Neural progenitor cell (in vitro differentiated cells): ENCODE measurements at places on chromosomes 12 and 14. TPM values are rescaled to one million over a fixed set of nuclear protein-coding genes. Genes with fewer than 3 reads are reported as not detected.

Gene PTPN6
- 4.4 and 6.0 TPM in 2 replicates for total RNA-seq

DNA sequence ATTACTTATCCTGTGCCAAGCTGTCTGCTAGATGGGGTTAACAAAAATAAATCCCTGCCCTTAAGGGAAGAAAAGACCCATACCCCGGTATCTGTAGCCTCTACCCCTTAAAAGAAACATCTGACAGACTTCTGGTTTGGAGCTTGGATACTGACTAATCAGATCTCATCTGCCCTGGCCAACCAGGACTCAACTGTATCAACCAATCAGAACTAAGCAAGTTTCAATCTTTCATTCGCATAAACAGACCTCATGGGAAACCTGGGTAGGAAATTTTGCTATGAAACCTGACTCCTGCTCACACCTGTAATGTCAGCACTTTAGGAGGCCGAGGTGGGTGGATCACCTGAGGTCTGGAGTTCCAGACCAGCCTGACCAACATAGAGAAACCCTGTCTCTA lies 26.4 kb upstream of the PRMT8 start:
- no peak for DNase-seq

Gene TTC9
- total RNA-seq, result 3.5 and 3.7 TPM in 2 replicates

DNA sequence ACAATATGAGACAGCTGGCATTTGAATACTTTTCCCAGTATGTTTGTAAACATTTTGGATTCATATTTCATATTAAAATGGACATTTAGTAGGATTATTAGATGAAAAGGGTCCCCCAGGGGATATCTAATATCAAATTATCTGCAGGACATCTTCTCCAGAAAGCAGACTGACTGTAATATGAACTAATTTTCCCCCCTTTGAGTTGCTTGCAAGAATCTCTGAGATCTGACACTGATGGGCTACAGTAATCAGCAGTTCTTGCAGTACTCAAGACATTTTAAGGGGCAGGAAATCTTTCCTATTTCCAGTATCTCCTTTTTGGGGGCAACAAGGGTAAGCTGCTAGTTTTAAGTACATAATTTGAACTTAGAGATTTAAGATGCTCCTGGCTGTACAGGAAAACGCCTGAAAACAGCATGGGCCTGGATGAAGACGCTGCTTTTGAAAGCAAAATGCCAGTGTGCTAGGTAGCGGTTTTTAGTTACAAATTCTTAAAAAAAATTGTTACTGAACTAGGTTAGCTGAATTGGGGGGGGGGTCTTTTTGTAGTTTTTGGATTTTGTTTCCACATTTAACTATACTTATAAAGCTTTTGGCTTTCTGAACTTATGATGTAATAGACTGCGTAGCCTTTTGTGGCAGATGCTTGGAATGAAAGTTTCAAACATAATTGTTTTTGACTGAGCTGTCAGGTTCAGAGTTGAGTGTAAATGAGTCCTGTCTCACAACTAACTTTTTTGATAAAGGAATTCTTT lies 2.2 kb downstream of the FRMD6 start:
- DNase-seq, result no peak

- no peak for DNase-seq
Observed at GRCh38 chr14:92507174-92507768, 6.3 kb upstream of the RIN3 start.

Gene PLEKHD1
- not detected in 2 replicates for total RNA-seq

- no peak for DNase-seq
Observed at GRCh38 chr12:69822201-69822860, 2.7 kb upstream of the MYRFL start.

GRCh38 chr14:23866269-23866668 lies 87.3 kb upstream of the DHRS4 start:
- no peak for DNase-seq

Gene SLCO1B1
- not detected in 2 replicates for total RNA-seq

DNA sequence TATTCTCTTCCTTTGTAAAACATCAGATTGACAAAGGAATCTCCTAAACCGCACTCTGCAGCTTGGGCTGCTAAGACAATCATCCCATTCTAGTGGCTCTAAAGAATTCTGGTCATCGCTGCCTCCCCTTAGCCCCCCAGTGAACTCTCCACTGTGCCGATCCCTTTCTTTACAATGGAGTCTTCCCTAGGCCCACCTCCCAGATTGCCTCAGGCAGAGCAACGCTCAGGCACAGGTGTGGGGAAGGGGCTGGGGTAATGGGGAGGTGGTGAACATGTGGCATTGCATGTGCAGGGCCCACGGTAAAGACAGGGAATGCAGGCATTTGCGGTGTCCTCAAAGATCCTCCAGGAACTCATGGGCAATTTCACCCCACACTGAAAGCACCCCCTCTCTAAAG lies 86.3 kb downstream of the PLEKHG3 start:
- DNase-seq, result peak; percentile 77

Gene TAS2R43
- total RNA-seq, result 2.5 and 4.0 TPM in 2 replicates

Gene IRAK3
- total RNA-seq, result 0.37 and 3.0 TPM in 2 replicates

DNA sequence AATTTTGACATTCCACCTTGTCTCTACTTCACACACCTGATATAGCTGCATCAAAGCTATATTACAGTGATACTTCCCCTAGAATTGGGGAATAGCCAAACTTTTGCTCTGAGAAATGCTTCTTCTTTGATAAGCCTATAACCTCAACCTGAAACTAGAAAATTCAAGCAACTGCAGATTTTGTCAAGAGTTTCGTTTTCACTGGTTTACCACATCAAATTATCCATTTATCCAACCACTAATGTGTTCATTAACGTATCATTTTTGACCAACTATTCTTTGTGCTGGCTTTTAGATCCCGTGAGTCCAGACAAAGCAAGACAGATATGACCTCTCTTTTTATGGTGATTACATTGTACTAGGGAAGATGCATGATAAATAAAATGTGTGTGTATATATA lies 13.5 kb upstream of the TAS2R46 start:
- no peak for DNase-seq

- no peak for DNase-seq
Observed at GRCh38 chr14:97777622-97778355, 980.6 kb downstream of the VRK1 start.

DNA sequence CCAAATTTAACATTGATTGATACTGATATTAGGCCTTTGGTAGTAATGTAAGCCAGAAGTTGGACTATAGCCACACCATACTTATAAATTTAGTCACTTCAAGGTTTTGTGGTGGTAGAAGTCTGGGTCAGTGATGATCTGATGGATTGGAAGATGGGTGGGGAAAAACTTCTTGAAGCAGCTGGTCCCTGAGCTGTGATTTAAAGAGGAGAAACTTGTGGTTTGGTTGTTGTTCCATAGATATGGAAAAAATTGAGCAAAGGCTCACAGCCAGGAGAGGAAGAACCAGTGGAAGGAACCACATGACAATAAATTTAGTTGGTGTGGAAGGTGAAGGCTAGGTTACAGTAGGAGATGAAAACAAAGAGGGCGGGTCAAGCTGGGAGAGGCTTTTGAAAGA lies 26.1 kb downstream of the PTHLH start:
- DNase-seq, result no peak

GRCh38 chr14:95759941-95760340 lies 46.0 kb upstream of the TCL1A start:
- no peak for DNase-seq

DNA sequence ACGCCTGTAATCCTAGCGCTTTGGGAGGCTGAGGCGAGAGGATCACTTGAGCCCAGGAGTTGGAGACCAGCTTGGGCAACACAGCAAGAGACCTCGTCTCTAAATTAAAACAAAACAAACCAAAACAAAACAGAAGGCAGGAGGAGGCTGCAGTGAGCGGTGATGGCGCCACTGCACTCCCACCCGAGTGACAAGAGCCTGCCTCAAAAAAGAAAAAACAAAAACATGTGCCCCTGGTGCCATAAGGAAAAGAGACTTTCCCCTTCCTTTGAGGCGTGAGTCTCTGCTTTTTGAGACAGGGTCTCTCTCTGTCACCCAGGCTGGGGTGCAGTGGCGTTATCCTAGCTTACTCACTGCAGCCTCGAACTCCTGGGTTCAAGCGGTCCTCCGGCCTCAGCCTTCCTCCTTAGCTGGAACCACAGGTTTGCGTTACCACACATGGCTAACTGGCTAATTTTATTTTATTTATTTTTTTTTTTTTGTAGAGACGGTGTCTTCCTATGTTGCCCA lies 9.0 kb upstream of the EAPP start:
- DNase-seq, result no peak

- DNase-seq, result no peak
Observed at GRCh38 chr12:43309959-43310358, 242.0 kb downstream of the ADAMTS20 start.
